Smooth muscle cell of trachea (primary cell): ENCODE measurements at places on chromosomes 2 and 18. TPM values are rescaled to one million over a fixed set of nuclear protein-coding genes. Genes with fewer than 3 reads are reported as not detected.

Gene TMEM37
- 0.44 and 1.5 TPM in 2 replicates for total RNA-seq

Gene GCG
- total RNA-seq: not detected in 2 replicates

Gene PSMG2
- total RNA-seq: 60.0 and 82.0 TPM in 2 replicates

Gene OBSL1
- total RNA-seq: 41.0 and 69.1 TPM in 2 replicates

Gene CCL20
- 2.2 TPM in 1 of 2 replicates, not detected in the other for total RNA-seq

Gene PCARE
- not detected in 2 replicates for total RNA-seq

Gene C2orf72
- total RNA-seq: 0.17 TPM in 1 of 2 replicates, not detected in the other

Gene RAX
- not detected in 2 replicates for total RNA-seq

Gene VWA3B
- total RNA-seq: 0.17 TPM in 1 of 2 replicates, not detected in the other

Gene SPP2
- total RNA-seq: not detected in 2 replicates

Gene PECR
- 27.5 and 33.9 TPM in 2 replicates for total RNA-seq

Gene HDAC4
- total RNA-seq: 19.9 and 28.3 TPM in 2 replicates

Gene AKAIN1
- not detected in 2 replicates for total RNA-seq

Gene SLC9A2
- under 0.01 TPM in 2 replicates for total RNA-seq
